NCI-H524 treated with DMSO at 0.1 percent for 48 hours (cell line): ENCODE measurements at places on chromosomes 1 and 21.
A peak's percentile ranks its signal among the peaks of the same experiment; 100 is the strongest.

DNA sequence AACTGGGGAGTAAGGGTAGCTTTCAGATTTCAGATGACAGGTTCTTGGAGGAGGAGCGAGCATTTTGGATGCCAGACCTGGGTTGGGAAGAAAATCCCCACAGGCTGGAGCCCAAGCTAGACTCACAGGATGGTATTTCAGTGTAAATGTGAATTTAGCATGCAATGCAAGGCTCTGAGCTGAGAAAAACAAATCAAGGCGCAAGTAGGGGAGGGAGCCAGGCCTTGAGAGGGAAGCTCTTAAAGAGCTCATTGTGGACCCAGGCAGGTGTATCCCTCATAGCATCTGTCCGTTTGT lies 386.1 kb downstream of the MATN1 start:
- DNase-seq, result no peak

DNA sequence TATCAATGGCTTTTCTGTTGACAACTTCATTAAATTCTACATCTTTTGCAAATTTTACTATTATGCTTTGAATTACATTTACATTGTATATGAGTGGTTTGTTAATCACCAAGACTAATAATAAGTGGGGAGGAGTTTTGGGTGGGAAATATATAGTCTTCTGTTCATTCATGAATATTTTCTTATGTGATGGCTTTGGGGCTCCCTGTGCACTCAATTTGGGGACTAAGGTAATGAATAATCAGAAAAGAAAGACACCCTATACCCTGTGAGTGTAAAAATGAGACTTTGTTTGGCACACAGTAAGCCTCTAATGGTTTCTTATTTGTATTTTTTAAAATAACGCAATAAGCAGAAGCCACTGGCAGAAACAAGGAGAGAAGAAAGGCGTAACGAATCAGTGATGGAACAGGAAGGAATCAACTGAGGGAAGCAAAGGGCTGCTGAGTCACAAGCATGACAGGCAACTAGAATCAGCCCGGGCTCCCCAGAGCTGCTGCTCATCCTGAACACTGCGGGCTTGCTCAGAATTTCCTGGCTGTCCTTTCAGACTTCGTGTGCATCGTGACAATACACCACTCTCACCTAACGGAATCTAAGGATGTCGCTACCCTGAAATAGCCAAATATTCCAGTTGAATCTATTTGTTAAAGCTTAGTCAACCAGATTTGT lies 20.8 kb upstream of the RGS2 start:
- no peak for DNase-seq

DNA sequence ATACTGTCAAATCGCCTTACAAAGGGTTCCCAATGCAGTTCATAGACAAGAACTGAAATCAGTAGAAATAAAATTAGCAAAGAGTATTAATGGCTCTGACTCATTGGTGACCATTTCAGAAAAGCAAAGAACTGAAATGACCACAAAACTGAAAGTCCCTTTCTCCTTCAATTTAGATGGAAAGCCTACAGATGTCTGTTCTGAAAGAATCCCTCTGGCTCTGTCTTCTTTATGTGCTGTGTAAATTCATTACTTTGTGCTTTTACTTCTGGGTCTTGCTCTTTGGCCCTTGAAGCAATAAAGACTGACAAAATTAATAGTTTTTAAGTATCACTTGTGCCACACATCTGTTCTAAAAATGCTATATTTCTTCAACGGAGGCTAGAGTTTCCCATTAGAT lies 62.7 kb upstream of the GPR89A start:
- DNase-seq, result no peak

GRCh38 chr1:203778146-203778545 lies 13.2 kb downstream of the LAX1 start:
- no peak for DNase-seq

DNA sequence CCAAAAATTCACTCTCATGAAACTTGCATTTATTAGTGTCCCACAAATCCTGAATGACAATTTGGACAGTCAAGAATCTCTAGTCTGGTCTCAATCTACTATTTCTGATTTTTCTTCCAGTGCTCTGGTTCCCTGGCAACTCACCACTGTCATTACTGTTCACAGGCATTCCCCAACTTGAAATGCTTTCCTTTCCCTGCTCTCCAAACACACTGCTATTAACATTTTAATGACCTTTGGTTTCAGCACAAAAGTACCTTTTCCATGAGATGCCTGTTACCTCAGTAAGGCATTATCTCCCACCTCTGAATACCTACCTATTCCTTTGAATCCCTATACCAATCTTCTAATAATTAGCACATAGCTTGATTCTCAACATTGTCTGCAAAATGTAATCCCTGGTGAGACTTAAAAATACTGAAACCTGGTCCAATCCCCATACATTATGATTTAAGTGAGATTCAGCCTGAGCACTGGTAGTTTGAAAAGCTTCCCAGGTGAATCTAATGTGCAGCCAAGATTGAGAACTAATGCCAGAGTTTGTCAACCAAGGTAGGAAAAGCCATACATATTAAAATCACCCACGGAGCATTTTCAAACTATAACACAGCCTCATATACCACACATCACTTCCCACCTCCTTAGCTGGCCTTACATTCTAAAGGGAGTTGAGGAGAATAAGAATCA lies 11.7 kb upstream of the ANGPTL3 start:
- DNase-seq, result no peak

DNA sequence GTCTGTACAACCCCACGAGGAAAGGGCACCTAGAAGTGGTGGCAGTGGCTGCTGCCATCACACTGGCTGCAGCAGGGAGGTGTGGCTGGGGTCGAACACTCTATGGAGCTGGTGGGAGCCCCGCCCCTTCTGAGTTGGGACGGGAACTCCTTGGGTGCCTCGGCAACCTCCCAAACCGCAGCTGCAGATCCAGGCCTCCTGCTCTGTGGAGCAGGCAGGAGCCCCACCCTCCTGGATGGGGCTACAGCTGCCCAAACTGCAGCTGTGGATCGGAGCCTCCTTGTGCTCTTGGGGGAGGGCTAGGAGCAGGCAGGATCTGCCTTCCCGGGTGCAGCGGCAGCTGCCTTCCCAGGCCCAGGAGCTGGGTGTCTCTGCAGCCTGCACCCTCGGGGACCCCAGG lies 38.9 kb upstream of the TARDBP start:
- no peak for DNase-seq

DNA sequence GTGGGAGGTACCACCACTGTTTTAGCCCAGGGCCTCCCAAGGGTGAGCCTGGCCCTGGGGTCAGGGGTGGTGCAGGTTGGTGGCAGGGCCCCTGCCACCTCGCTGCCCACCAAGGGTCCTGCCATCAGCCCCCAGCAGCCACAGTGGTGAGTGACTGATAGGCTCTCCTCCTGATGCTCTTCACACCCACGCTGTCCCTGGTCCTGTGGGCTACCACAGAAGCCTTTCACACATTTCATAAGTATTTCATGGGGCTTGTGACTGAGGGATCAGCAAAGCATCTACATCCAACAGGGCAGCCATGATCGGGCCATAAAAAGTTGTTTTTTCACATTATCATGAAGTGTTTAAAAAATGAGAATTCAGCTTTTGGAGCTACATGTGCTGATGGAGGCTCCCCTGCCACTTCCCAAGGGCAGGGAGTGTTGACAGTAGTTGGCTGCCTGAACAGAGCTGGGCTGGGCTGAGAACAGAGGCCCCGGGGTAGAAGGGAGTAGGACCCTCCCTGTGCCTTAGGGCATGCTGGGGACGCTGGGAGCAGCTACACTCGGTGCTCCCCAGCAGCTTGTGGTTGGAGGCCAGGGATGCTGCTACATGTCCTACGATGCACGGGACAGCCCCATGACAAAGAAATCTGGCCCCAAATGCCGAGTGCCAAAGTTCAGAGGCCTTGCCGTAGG lies 73.1 kb upstream of the TMEM51 start:
- DNase-seq, result no peak

- DNase-seq, result no peak
These were observed 195.7 kb upstream of the KIAA0040 start for GRCh38 chr1:175388285-175388684.

- DNase-seq, result no peak
These were observed 24.7 kb upstream of the LAMC1 start for GRCh38 chr1:182998482-182998881.

- no peak for DNase-seq
These were observed 105.5 kb downstream of the KIF26B start for GRCh38 chr1:245260110-245260882.

- DNase-seq, result no peak
These were observed 203.3 kb downstream of the PTPRU start for GRCh38 chr1:29439615-29440014.

DNA sequence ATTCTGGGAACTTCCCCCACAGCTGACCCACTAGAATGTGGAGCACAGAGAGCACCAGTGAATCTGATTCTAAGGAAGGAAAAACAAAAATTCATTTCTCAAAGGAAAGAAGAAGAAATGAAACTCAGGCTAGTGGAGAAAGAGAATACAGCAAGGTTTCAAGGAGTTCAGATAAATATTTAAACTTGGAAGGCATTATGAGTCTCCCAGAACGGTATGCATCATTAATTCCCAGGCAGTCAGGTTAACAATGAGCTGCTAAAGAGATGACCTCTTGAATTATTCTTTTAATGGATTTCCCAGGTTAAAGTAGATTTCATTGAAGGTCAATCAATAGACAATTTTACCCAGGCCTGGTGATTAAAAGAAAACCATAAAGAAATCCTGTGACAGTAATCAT lies 103.6 kb upstream of the KAZN start:
- DNase-seq, result no peak

DNA sequence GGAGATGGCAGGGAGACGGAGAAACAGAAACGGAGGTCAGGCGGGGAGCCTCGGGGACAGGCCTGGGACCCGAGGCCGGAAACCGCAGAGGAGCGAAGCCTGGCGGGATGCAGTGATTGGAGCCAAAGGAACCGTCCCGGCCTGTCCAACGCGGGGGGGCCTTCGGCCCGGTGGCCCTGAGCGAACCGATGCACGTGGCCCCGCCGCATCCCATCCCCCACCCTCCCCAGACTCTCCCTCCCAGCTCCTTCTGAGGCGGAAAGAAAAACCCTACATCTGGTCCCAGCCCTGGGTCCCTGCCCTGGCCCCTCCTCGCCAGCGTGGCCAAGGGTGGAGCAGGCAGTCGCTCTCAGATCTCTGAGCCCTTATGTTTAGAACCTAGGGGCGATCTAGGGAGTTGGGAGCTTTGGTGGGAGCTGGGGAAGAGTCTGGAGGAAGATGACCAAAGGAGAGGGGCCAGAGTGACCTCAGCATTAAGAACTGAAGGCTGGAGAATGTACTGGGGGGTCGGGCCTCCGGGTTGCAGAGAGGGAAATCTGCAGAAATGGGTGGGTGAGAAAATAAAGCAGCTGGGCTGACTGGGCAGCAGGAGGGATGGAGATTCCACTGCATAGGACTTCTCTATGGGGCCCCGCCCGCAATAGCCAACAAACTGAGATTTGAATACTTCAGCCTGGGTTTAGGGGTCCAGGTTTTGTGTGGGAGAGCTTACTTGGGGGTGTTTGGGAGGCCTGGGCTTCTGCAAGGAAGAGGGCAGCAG lies 1.5 kb upstream of the CRABP2 start:
- no peak for DNase-seq

DNA sequence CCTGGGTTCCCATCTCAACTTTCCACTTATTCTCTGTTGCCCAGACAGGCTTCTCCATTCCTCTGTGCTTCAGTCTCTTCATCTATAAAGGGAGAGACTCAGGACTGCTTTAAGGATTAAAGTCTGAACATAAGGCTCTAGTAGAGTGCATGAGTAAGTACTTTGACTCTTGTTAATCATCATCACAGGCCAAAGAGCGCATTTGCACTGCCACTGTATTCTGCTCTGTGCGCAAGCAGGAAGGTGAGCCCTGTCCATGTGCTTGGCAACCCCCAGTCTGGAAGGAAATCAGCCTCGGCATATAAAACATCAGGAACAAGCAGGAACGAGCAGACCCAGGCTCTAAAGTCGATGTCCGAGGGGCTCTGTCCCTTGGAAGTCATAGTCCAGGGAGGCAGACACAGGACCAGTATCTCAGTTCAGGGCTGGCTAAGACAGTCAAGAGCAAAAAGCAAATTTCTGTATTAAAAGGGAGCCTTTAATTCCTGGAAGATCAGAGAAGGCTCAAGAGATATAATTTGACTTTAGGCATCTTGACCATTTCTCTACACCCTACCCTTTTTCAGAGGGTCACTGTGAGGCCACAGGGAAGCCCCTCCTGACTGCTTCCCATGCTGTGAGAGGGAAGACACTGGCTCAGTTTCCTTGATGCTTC lies 131.2 kb downstream of the TRABD2B start:
- DNase-seq, result peak; percentile 60
